ENCODE measurements at places on chromosomes 13 and 19.

GRCh38 chr13:71214821-71215220, 652.2 kb downstream of the DACH1 start:
- no peak for DNase-seq

GRCh38 chr19:2546128-2547032, 70.5 kb downstream of the GADD45B start:
- DNase-seq, result no peak

DNA sequence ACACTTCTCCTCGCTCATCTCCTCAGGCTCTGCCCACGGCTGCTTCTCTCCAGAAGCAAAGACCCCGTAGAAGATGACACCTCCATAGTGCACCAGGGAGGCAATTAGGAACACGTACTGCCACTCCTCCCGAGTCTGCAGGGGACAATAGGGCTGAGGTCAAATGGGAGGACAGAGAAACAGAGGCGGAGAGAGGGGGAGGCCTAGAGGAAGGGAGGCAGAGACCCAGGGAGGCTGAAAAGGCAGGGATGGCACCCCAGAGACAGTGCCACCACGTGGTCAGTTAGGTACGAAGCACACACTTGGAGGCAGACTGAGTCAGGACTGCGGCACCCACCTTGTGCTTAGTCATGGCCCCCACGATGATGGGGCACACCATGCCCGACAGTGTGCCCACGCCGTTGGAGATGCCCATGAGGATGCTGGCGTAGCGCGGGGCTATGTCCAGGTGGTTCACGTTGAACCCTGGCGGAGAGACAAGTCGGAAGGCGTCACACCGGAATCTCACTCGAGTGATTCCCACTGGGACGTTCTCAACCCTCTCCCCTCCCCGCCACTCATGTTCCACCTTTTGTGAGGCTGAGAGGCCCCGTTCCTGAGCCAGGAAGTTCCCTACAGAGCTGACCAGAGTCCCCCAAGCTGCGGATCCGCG, 5.6 kb downstream of the GFY start:
- DNase-seq, result no peak

- DNase-seq, result no peak
These were observed 165.8 kb downstream of the DIAPH3 start for GRCh38 chr13:59997976-59998375.

DNA sequence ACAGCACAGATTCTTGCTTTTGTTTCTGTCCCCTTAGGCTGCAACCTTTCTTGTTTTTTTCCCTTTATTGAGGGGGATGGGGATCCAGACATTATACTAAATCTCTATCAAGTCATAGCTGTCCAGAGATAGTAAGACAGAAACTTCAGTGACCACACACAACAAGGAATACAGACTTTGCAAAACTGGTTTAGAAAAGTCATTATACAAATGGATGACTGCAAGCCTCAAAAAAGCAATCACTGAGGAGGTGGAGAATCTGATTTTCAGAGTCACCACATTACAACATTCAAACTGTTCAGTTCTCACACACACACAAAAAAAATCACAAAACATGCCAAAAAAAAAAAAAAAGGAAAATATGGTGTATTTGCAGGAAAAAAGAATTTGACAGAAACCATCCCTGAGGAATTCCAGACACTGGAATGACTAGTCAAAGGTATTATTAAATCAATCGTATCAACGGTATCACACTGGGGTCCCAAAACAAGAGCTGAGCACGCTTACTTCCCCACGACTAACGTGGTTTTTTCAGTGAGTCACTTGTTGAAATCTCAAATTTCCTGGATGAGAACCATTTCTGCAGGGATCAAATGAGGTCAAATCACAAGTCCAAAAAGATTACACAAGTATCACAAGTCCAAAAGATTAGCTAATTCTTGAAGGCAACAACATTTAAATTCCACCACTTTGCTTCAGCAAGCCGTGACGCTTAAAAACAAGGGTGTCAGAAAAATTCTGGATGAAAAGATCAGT, 41.2 kb downstream of the USP12 start:
- DNase-seq, result no peak

DNA sequence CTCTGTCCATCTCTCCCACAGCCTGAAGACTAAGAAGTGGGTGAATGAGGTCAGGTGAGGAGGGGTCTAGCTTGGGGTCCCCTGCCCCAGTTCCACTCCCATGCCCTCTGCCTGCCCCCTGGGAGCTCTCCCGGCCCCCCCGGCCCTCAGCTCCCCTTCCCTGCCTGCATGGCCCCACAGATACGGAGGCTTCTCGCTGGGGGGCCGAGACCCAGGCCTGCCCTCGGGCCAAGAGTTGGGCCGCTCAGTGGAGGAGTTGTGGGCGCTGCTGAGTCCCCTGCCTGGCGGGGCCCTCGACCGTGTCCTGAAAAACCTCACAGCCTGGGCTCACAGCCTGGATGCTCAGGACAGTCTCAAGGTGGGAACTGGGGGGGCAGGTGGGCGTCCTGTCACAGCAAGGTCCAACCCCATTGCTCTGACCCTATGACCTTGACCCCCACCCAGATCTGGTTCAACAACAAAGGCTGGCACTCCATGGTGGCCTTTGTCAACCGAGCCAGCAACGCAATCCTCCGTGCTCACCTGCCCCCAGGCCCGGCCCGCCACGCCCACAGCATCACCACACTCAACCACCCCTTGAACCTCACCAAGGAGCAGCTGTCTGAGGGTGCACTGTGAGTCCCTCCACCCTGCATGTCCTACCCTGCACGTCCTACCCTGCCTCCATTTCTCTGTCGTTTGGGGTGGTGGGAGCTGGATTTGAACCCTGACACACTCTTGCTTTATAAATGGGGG, 10.9 kb upstream of the ARHGAP45 start:
- no peak for DNase-seq

GRCh38 chr13:97082461-97083207, 88.4 kb upstream of the OXGR1 start:
- DNase-seq, result no peak

GRCh38 chr19:17687141-17687856, 855 bp downstream of the UNC13A start:
- DNase-seq, result no peak

- DNase-seq, result no peak
These were observed 138.5 kb downstream of the ZAR1L start for GRCh38 chr13:32176696-32177095.

- DNase-seq, result peak; percentile 30
These were observed at the start of gene KASH5 for GRCh38 chr19:49387936-49388372. Gene KASH5, plus strand, starts transcription at chr19:49388249. Its CDS starts 2,635 bp downstream, at chr19:49390884.

DNA sequence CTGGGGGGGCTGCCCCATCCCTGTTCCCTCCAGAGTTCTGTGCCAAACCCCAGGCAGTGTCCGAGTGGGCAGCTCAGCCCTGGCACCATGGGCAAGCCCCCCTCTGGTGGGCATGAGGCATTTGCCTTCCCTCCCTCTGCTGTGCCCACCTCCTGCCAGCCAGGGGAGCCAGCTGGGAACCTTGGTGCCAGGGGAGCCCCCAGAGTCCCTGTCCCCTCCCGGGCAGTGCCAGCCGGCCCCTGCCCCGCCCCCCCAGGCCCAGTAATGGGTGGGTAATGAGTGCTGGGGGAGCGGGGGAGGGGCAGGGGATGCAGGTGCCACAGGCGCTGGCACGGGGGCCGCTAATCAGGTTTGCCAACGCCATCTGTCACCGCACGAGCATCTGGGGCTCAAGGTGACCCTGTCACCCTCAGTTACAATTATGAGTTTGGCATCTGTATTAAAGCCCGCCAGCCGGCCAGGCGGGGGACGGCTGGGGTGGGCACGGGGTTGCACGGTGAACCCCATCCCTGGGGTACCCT, 5.9 kb downstream of the DAND5 start:
- no peak for DNase-seq

GRCh38 chr13:109345433-109345941, 440.9 kb downstream of the IRS2 start:
- DNase-seq, result no peak

GRCh38 chr19:33841685-33842084, 45.0 kb downstream of the KCTD15 start:
- DNase-seq, result no peak

DNA sequence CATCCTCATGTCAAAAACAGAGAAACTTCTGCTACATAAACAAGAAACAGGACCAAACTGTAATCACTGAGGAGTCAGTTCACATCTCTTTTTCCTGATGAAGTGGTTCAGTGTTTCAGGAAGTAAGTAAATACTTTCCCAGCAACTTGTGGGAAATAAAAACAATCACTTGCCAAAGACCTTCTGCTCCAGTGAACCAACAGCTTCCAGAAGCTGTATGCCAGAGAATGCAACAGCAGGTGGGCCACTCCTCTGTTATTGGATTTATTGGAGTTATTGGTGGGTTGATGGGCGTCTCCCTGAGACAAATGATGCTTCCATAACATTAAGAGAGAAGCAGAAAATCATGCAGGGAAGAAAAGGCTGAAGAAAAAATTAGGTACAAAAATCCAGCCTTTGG, 9.9 kb downstream of the SLC6A16 start:
- DNase-seq, result no peak

GRCh38 chr13:100544866-100545683, 43.5 kb downstream of the GGACT start:
- no peak for DNase-seq

- DNase-seq, result peak; percentile 64
These were observed 678 bp downstream of the ISOC2 start for GRCh38 chr19:55460670-55461258.
